ENCODE measurements at places on chromosomes 2 and 18.

DNA sequence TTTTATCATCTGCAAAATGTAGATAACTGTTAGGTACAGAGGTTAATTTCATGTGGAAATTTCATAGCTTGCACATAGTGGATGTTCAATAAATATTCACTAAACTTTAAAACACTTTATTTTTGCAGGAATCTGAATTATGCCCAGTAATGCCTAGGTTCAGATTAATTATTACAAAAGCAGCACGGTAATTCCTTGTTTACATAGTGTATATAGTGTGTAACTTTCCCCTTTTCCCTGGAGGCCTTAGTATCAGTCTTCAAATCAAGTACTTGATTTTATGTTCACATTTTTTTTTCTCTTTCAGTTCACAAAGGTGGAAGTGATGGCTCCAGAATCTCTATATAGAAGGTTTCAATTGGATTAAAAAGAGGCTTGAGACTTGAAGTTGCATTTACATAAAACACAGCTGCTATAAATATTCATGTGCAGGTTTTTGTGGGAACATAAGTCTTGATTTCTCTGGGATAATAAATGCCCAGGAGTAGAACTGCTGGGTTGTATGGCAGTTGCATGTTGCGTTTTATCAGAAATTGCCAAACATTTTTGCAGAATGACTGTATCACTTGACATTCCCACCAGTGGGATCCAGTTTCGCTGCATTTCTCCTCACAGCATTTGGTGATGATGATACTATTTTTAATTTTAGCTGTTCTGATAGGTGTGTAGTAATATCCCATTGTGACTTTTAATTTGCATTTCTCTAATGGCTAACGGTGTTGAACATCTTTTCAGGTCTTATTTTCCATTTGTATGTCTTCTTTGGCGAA, 27.6 kb upstream of the LGALSL start:
- no peak for DNase-seq

DNA sequence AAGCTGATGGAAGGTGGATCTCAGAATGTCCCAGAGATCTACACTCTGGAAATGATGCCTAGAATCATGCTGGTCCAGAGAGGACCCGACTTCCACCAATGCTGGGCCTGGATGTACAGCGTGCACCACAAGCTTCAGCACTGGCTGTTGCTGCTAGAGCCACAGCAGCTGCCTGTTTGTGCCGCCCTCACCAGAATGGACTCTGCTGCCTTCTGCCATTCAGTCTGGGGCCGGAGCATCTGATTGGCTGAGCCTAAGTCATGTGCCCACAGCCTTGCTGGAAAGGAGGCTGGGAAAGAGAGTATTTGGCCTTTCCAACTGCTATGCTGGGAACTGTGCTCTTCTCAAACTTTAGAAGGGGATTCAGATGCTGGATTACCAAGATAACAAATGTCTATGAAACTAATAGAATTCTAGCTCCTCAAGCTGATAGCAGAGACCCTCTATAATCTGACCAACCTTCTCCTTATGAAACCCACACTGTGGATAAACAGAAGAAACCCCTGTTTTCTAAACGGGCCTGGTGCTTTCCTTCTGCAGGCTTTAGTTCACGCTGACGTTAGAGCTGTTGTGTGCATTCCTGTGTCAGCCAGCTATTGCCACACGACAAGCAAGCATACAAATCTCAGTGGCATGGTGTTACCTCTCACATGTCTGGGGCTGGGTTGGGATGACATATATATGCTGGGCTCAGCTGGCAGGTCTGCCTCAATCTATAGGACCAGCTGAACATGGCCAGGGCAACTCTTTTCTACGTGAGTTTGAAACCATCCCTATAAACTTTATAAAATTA, 4.1 kb upstream of the LOXHD1 start:
- DNase-seq: no peak

GRCh38 chr2:226699321-226699720, 100.3 kb downstream of the IRS1 start:
- DNase-seq: no peak

GRCh38 chr18:9066817-9067306, 35.6 kb upstream of the NDUFV2 start:
- no peak for DNase-seq

GRCh38 chr2:160695402-160696086, 201.9 kb upstream of the RBMS1 start:
- no peak for DNase-seq

GRCh38 chr18:56712761-56713160, 61.6 kb downstream of the WDR7 start:
- DNase-seq: no peak

GRCh38 chr2:183093857-183094657, 15.5 kb downstream of the DUSP19 start:
- DNase-seq: no peak

DNA sequence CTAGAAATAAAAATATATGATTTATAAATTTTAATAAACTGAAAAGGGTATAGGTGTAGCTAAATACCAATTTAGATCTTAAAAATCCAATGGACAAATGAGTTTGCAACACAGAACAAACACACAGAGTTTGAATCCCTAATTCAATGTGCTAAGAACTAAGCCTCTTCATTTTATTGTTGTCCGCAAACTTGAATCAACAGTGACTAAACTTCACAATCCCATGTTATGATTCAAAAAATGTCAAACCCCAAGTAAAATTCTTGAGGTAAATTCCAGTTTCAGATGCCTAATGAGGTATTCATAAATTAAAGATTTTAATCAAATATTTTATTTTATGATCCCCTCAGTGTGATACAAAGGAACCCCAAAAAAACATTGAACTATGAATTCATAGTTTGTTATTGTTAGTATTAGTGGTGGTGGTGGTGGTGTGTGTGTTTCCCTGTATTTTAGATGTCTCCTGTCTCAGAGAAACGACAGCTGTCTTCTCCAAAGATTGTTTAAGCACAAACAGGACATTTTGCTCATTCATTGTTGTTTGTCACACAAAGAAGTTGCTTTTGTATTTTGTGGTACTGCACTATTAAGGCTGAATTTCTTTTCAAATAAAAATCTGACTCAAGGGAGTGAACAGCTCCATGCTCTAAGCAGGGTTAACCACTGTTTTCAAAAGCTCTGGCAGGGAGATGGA, 259.8 kb downstream of the OSR1 start:
- no peak for DNase-seq

DNA sequence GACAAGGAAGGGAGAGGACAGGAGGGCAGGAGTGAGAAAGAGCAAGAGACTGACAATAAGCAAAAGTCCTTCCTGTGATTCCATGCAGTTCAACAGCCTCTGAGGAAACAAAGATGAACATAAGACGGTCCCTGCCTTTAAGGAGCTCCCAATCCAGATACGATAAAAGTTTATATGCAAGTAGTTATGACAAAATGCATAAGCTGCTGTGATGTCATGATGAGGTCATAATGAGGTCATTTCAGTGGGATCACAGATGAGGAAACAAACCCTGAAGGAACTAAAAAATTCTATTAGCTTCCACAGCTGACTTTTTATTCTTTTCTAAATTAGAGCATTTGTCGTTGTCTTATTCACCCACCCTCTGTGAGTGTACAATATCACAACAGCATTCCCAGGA, 458.5 kb upstream of the ACVR2A start:
- no peak for DNase-seq

- no peak for DNase-seq
Observed at GRCh38 chr2:172207911-172208310, 105.2 kb upstream of the DLX2 start.

DNA sequence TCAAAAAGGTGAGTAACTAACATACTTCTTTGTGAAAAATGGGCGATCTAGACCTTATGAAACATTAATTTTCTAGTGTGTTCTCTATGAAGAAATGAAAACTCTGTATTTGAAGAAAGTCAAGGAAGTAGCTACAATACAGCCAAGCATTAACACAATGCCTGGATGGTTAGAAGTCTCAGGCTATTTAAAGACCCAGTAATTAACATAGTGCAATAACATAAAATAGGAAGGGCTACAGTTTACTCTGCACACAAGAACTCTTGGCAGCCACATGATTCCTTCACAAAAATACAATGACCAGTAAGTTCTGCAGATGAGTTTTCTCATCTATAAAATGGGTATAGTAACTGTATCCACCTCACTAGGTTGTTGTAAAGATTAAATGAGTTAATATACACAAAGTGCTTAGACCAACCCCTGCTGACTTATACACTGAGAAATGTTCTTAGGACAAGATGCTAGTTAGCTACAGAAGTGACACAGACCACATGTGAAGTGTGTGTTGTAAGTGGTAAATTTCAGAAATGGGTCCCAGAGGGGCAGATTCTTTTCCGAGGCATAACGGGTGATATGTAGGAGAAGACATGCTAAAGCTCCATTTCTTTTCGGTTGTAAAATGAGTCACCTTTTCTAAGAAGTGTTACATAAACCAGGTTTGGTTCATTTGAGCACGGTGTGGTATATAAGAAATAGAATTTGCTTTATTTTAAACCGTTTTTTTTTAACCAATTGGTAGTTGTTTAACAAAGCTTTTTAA, 61.8 kb downstream of the CXCR4 start:
- no peak for DNase-seq

DNA sequence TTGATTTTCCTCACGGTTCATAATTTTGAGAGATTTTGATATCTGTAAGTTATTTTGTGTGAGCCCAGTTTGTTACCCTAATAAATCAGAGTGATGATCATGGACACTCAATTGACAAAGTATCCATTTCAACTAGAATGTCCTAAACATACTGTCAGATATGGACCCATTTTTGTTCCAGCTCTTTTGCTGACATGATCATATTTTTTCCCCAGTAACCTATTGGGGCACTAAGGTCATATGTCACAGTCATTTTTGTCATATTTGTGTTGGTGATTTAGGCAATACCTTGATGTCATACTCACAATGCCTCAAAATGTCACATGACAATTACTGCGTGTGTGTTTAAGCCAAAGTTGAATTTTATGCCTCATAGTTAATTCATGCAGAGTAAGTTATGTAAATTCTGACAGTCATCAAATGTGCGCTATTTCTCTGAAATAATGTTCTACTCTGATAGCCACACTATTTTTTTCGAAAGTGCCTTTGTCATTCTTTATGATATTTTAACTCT, 218.7 kb downstream of the ARHGAP15 start:
- DNase-seq: no peak

- DNase-seq: no peak
Observed at GRCh38 chr2:60745761-60746160, 10.3 kb upstream of the PAPOLG start.

- DNase-seq: no peak
Observed at GRCh38 chr18:11994336-11994702, 13.0 kb downstream of the IMPA2 start.
